NCI-H1930 (cell line): ENCODE measurements at places on chromosomes 6 and 20.
A peak's percentile ranks its signal among the peaks of the same experiment; 100 is the strongest.

- no peak for DNase-seq
Measured at GRCh38 chr6:39084506-39084905, 30.5 kb downstream of the SAYSD1 start.

DNA sequence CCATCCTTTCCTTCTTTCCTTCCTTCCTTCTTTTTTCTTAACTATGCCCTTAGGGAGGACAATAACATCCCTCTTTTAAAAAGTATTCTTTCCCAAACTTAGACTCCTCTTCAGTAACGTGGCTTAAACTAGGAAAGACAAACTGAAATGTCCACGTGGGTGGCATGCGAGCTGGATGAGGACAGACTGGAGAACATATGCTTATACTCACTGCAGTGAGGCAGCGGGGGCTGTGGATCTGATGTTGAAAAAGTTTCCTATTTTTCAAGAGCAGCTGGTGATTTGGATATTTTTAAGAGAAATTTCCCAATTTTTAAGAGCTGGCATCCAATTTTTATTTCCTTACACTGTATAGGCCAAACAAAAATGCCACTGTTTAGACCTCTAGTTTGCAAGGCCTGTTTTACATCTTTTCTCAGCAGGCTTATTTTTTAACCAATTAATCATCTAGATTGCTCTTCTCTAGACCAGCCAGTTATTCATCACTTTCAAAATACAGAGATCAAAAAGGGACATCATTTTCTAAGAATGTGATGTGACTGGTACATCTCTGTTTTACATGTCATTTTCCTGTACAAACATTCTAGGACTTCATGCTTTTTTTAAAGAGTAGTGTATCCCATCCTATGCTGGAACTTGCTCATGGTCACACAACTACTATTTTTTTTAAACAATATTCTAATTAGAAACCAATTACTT, 226.5 kb downstream of the BTBD9 start:
- DNase-seq = no peak

GRCh38 chr6:167687116-167687725, 139.5 kb upstream of the AFDN start:
- no peak for DNase-seq

DNA sequence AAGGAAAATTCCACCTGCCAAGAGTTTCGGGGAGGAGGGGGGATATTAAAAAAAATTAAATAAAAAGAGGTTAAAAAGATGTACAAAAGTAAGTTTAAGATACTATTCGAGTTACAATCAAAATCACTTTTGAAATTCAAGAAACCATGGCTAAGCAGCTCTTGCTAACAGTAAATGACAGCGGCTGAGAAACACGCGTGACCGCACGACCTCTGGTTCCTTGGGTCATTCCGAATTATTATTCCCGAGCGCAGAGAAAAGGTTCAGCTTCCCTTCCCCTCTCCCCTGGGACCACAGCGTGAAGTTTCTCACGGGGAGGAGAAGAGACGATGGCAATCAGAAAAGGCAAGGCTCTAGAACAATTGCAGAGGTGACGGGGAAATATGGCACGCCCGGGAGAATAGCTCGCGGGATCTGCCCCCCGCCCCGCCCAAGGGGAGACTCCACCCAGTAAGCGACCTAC, 496 bp downstream of the TMEM242 start:
- no peak for DNase-seq

DNA sequence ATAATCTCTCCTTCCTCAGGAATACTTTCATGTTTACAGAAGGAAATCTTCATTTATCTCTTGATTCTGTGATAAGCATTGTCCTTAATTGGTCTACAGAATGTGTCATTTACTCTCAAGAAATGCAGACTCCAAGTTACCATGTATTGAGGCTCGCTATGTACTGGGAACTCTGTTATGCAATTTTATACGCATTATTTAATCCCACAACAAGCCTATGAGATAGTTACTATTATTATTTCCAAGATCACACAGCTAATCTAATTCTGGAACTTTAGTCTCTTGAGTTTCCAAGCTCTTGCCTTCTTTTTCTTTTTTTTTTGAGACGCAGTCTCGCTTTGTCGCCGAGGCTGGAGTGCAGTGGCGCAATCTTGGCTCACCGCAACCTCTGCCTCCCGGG, 30.0 kb upstream of the RAB23 start:
- no peak for DNase-seq

DNA sequence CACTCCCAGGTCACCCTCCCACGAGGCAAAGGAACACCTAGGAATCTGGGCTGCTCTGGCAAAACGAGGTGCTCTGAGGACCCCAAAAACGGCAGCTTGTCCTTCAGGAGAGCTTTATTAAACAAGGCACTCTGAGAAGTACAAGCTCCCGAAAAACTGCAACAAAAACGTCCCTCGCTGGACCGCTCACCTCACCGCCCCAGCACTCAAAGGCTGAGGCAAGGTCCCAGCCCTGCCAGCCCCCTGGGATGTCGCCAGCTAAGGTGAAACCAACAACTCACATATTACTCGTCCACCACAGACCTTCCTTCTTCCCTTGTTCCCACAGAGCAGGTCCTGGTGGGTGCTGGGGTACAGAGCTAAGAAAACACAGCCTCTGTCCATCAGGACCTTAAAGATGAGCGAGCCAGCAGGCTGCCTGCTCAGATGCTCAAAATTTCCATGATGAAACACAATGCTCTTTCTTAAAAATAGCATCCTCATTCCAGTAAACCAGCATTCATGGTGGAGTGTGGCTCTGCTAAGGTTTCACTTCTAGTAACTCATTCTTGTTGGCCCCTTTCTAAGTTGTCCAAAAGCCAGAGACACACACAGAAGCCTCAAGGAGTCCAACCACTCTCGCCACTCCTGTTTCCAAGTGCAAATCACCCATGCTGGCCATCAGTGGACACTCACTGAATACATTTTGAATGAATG, 35.9 kb downstream of the ATP9A start:
- no peak for DNase-seq

GRCh38 chr6:118825661-118826060, 68.3 kb upstream of the ASF1A start:
- no peak for DNase-seq

- DNase-seq = no peak
Measured at GRCh38 chr6:162119341-162119740, 608.2 kb downstream of the PRKN start.

- DNase-seq = no peak
Measured at GRCh38 chr6:113449051-113449450, 408.1 kb upstream of the MARCKS start.

DNA sequence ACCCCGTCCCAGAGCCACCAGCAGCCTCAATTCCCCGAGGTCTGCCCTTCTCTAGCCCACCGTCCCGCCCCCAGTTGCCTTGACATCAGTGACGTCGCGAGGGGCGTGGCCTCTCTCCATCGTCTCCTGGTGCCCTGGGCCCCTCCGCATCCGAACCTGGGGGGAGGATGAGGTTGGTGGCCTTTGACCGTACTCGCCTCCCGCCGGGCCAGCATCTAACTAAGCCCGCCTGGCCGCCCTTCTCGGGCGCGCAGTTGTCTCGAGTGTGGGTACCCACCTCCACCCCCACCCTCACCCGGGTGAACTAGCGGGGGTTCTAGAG, 5.5 kb upstream of the ARMC12 start:
- DNase-seq = peak; percentile 91

DNA sequence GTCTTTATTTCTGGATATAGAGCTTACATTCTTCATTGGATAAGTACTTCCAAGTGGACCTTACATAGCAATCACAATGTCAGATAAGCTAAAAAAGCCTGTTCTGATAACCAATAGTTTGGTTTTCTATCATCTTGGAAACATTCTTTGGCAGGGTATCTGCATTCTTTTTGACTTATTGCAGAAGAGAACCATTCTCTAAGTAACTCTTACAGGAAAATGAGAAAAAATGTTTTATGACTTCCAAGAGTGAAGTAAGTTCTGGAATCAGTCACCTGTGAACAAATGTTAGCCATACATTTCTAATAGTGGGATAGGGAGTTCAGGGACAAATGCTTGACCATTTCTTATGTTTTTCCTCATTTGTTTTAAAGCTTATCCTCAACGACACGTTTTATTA, 564.0 kb downstream of the CD109 start:
- no peak for DNase-seq

GRCh38 chr6:166456395-166457156, 73.8 kb upstream of the MPC1 start:
- no peak for DNase-seq

GRCh38 chr20:41347523-41348429, 7.2 kb downstream of the LPIN3 start:
- DNase-seq = no peak

DNA sequence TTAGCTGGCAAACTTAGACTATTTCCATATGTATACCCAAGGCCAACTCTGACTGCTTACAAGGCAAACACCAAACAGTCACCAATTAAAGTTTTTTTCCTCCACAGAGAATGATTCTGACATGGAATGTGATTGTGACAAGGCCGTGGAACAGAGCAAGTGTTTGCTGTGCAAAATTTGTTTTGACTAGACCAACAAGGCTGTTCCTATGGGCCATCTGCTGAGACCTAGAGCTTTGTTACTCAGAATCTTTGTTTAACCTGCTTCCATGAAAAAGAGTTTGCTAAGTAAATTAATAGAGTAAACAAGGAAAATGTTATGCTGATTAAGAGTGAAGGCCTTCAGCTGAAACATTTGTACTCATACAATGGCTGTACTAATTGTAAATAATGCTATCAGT, 51.6 kb upstream of the IMPG1 start:
- no peak for DNase-seq

DNA sequence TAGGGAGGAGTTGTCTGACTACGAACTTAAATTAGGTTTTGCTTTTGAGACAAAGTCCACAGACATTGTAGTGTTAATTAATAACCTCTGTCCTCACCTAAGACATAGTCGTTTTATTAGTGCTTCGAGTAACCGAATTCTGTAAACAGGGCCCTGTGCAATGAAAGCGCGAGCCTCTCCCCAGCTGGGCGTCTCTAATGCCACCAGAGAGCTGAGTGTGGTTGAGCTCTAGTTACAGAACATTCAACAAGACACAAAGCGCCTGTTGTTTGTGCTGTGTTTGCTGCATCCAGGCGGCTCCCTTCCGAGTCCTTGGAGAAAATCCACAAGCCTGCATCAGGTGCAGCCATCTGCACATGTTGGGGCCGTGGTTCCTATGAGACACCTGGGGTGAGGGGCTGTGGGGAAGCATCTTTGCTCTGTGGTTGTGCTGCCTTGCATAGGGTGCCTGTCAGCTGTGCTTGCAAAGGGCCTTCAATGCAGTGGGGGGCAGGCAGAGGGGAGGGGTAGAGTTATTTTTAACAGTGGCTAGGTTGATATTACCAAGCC, 63.9 kb downstream of the CD164 start:
- DNase-seq = peak; percentile 37

DNA sequence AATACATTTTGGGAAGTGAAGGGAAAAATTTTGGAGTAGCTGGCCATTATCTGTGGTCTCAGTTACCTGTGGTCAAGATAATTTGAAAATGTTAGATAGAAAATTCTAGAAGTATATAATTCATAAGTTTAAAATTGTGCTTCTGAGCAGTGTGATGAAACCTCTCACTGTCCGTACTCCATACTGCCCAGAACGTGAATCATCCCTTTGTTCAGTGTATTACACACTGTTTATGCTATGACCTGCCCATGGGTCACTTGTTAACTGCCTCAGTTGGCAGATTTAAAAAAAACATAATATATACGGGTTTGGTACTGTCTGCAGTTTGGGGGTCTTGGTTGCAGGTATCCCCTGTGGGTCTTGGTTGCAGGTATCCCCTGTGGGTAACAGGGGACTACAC, 4.1 kb upstream of the CALHM5 start:
- no peak for DNase-seq

DNA sequence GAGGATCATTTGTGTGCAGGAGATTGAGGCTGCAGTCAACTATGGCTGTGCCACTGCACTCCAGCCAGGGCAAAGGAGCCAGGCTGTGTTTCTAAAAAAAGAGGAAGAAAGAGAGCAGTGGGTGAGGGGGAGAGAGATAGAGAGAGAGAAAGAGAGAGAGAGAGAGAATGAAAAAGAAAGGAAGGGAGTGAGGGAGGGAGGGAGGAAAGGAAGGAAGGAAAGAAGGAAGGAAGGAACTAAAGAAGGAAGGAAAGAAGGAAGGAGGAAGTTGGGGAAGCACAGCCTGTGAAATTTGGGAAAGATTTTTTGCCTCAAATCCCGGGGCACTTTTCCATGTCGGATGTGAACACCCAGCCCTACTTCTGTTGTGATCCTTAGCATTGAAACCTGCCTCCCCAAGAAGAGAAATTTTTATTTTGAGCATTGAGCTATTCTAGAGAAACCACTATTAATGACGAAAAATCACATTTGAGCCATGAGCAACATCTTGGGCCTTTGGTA, 57.8 kb downstream of the FOXA2 start:
- no peak for DNase-seq

DNA sequence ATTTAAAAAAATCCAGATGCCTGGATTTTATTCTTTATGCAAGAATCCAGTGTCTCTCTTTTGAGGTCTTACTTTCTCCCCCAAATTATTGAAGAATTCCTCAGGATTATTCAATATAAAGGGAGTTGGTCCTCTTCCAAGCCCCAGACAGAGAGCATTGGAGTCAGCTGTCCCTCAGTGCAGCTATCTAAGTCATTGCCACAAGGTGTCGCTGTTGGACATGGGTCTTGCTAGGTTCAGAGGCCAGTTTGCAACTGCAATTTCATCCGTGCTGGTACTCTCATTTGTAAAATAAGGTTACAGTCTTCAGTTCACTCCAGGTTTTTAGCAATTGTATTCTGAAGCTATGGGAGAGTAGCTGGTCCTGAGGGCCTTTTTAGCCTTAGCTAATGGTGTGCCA, 27.8 kb downstream of the CCN2 start:
- DNase-seq = peak; percentile 69

GRCh38 chr6:29933955-29934354, 8.4 kb upstream of the HLA-A start:
- DNase-seq = no peak

- no peak for DNase-seq
Measured at GRCh38 chr6:112086744-112087135, 542 bp downstream of the TUBE1 start.
